ENCODE measurements at places on chromosomes 5 and 9. TPM values are rescaled to one million over a fixed set of nuclear protein-coding genes. Genes with fewer than 3 reads are reported as not detected.
A peak's percentile ranks its signal among the peaks of the same experiment; 100 is the strongest.

DNA sequence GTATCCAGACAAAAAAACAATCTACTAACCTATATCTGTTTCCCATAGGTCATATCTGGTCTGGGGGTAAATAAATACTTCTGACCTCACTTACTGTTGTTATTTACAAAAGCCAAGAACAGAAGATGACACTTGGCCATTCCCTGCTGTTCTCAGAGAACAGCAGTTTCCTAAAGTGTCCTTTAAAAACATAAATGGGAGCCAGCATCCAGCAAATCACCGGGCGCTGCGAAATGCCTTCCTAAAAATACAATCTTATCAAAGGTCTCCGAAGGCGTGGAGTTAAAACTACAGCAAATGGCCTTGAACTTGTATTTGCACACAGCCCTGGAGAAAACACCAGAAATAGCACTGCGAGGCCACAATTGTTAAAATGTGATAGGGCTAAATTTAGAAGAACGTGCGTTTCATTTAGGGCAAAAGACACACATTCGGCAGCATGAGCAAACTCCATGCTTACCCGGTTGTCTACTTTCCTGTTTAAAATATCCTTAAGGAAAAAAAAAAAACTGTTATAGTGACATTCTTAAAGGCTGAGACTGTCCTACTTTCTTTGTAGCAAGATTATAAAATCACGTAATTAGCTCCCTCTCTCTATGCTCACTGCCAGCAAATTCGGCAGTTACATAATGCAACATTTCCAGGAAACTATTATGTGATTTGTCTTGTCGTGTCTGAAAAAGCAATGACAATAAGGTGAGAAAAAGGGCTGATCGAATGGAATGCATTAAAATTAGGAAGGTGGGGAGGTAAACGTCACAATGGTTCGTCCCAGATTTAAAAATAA lies 1.5 kb downstream of the NFIL3 start:
- DNase-seq = peak; percentile 28

- DNase-seq = no peak
Observed at GRCh38 chr9:83441390-83441789, 96.8 kb downstream of the FRMD3 start.

DNA sequence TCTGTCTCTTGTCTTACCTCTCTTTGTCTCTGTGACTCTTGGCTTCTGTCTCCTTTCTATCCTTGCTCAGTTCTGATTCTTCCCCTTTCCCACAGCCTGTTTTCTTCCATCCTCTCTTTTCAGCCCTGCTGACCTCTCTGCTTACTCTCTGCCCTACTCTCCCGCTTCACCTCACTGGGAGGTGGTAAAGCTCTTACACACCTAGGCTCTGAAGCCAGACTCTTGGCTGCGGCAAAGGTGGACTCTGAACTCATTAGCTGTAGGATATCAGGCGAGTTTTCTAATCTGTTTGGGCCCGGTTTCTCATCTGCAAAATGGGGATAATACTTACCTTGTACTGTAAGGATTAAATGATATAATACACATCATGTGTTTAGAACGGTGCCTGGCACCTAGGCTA lies 11.1 kb downstream of the PCDH1 start:
- DNase-seq = no peak

Gene HTR4
- total RNA-seq = not detected

Gene TAF11L5
- total RNA-seq = not detected

Gene ADAMTSL2
- 9.7 TPM for total RNA-seq

Gene TAF1L
- not detected for total RNA-seq

Measured in RPMI7951 (cell line).